ENCODE measurements at places on chromosomes 2 and 18.

GRCh38 chr18:78160961-78161656, 818.5 kb upstream of the SALL3 start:
- no peak for DNase-seq

GRCh38 chr2:8394569-8395359, 287.1 kb upstream of the ID2 start:
- no peak for DNase-seq

DNA sequence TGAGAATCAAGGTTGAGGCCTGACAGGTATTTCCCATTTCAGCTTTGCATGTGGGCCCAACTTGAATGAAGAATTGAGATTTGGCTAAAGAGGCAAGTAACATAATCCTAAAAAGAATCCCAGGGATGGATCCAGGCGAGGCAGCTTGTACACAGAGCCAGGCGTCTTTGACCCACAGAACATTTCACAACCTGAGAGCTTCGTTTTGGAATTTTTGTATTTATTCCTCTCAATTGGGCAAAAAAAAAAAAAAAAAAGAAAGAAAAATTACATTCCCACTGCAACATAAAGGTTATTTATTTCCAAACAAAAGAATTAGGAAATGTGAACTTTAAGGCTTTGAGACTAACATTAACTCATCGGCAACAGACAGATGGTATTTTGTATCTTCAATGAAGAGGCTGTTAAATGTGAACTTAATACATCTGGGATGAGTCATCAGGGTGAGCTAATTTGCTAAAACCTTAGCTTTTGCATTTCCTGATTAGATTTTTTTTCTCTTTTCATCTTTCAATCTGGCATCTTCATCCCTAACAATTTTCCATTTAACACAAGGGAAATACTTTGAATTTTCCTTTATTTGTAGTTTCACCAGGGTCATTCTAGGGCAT, 478.5 kb upstream of the TNP1 start:
- no peak for DNase-seq

DNA sequence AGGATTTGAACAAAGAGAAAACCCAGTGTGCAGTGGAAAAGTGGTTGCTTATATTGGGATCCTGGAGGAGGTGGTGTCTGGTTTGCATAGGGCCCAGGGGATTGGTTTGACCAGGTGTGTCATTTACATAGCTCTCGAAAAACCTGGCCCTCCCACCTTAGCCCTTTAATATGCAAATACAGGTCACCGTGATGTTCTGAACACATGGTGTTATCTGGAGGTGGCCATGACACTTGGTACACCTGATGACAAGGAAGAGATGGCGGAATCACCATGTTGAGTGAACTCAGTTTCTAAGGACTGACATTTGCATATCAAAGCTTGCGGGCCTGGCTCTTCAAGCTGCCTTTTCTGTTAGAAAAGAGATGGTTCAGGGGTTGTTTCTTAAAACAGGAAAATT, 2.3 kb upstream of the NAPG start:
- no peak for DNase-seq

DNA sequence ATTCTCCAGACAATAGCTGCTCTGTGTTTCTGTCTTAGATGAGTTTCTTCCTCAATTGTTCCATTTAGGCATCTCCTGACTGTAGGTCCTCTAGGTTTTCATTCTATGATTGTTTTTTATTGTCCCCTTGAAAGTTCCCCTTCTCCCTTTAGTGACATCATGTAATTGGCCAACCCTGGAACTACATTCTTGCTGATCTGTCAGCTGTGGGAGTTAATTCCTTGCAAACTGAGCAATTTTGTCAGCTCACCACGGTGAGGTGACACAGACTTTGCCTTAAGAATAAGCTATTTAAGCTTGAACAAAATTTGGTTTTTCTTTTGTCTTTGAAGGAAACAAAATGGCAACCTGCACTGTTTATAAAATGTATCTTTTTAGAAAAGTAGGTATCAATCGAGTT, 95.9 kb downstream of the TXNL1 start:
- DNase-seq = no peak

DNA sequence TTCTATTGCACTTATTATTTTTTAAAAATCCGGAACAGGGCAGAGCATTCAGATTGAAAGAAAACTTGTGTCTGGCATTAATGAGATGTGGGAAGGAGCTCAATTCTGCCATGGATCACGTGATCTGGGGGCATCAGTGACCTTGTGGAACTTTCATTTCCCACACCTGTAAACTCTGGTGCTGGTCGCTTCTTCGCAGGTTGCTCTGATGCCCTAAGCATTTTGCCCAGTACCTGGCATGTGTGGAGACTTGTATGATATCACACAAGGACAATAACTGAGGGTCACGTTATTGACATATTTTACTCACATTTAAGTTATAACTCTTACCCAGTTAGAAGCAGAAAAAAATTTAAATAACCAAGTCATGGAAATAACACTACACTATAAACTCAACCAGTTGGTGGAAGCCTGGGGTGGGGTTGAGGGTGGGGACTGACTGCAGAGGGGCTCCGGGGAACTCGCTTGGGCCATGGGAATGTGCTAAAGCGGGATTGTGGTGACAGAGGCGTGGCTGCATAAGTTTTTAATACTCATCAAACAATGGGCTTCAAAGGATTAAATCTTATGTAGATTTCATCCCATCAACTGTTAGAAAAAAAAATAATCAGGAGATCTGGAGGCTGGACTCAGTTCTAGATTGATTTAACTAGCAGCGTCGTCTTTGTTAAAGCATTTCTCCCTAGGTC, 36.5 kb downstream of the ST3GAL5 start:
- DNase-seq = no peak

- no peak for DNase-seq
Measured at GRCh38 chr2:54569745-54570301, 113.7 kb downstream of the SPTBN1 start.
